ENCODE measurements at places on chromosomes 5 and 9. TPM values are rescaled to one million over a fixed set of nuclear protein-coding genes. Genes with fewer than 3 reads are reported as not detected.

DNA sequence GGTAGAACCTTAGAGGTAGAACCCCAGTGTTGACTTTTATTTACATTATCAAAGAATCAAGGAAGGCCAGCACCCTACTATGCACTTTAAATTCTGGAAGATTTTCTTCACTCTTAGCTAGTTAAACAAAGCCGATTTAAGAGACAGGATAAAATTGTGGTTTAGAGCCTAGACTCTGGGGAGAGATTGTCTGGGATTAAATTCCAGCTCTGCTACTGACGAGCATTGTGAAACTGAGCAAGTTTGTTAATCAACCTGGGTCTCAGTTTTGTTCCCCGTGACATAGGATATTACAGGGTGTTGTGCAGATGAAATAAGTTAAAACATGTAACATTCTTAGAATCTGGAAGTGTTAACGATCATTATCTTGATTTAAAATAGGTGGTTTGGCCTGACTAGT, 83.5 kb downstream of the FEM1C start:
- H3K27ac ChIP-seq, result peak overlapping the region; percentile 72
- H3K4me3 ChIP-seq, result no peak overlapping the region
- H3K36me3 ChIP-seq, result no peaks in the 10 kb centered on the region
- peaks cover 32% of the 10 kb centered on the region for H3K4me1 ChIP-seq
- no peaks in the 10 kb centered on the region for H3K27me3 ChIP-seq

GRCh38 chr9:18720691-18721090, 246.7 kb downstream of the ADAMTSL1 start:
- H3K4me3 ChIP-seq, result no peak overlapping the region
- no peaks in the 10 kb centered on the region for H3K27me3 ChIP-seq
- H3K36me3 ChIP-seq, result no peaks in the 10 kb centered on the region
- no peak overlapping the region for H3K27ac ChIP-seq

GRCh38 chr9:124685217-124685616, 85.9 kb downstream of the NR6A1 start:
- no peaks in the 10 kb centered on the region for H3K4me1 ChIP-seq
- no peaks in the 10 kb centered on the region for H3K27me3 ChIP-seq
- no peak overlapping the region for H3K27ac ChIP-seq
- H3K36me3 ChIP-seq, result no peaks in the 10 kb centered on the region
- H3K4me3 ChIP-seq, result no peak overlapping the region

FAM221B gene
- not detected for polyA plus RNA-seq

DNA sequence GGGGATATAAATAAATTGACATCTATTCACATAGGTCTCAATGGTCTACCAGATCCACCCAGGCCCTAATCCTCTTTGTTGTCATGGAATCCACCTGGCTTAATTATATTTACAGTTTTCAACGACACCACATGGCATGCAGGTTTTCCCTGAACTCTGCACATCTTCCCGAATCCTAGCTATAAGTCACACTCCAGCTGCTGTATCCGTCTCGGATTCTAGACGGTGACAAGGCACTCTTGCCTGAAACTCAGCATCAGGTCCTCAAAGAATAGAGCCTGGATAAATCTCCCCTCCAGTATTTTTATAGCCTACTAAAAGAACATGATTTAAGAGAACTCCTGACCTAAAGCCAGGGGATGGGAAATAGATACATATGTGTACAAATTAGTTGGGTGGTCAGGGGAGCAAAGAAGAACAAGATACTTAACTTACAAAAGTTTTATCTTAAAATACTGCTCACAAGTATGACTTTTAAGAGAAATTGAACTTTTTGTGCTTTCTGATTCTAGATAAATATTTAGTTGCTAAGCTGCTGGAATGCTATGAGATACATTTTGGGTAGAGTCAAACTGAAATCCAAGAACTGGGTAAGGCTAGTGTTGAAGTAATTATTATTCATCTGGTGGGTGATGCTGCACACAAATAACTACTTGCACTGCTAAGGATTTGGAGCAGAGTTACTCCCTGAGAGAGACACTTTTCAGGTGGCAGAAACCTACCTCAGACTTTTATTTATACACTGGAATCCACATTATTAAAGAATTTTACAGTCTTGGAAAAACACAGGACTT, 187.3 kb downstream of the EFNA5 start:
- H3K36me3 ChIP-seq, result no peaks in the 10 kb centered on the region
- H3K4me1 ChIP-seq, result peaks cover 12% of the 10 kb centered on the region

NAA35 gene
- 7.9 TPM for polyA plus RNA-seq

- no peak for DNase-seq
- H3K36me3 ChIP-seq, result no peaks in the 10 kb centered on the region
- H3K4me1 ChIP-seq, result no peaks in the 10 kb centered on the region
Observed at GRCh38 chr9:112493393-112494137, 6.9 kb downstream of the KIAA1958 start.

DNA sequence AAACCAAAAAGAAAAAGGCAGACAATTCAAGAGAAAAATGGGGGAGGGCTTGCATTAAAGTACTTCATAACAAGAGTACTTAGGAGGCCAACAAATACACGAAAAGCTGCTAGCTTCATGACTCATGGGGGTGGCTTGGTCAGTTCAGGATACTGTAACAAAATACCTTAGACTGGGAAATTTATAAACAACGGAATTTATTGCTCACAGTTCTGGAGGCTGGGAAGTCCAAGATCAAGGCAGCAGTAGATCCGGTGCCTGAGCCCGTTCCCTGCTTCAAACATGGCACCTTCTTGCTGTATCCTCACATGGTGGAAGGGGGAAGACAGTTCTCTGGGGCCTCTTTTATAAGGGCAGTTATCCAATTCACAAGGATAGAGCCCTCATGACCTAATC, 111.4 kb downstream of the C9orf50 start:
- no peak overlapping the region for H3K27ac ChIP-seq
- H3K4me3 ChIP-seq, result no peak overlapping the region
- H3K4me1 ChIP-seq, result peaks cover 7% of the 10 kb centered on the region

NCBP1 gene
- 8.8 TPM for polyA plus RNA-seq

DNA sequence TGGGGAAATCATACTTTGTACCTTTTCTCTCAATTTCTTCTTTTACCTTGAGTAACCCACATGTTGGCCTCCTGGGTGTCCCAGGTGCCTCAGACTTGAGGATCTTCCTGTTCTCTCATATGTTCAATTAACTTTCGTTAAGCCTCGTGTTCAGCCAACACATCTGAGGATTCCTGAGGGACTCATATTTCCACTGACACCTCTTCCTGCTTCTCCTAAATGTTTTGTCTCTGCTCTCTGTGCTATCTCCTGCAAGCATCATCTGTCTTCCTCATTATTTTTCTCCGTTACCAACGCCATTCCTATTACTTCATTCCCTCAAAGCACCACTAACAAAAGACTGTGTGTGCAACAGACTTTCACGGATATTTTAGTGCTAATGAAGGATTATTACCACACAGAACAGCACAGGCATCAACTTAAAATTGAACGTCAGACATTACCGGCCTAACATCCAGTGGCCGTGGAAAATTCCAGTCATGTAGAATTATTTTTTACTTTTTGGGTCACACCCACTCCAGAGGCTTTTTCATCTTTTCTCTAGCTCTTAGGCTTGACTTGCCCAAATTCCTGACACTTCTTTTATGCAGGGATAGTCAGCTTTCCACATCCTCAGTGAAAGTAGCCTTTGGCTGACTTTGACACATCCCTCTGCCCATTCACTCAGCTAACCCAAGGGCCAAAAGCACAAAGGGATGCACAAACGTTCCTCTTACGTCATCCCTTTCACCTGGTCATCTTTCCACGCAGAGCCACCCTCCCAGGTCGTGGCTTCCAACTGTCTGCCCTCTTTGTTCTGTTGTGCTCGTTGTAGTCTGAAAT, 46.0 kb upstream of the OSMR start:
- no peak overlapping the region for H3K27ac ChIP-seq
- no peak for DNase-seq
- H3K36me3 ChIP-seq, result no peaks in the 10 kb centered on the region

- no peaks in the 10 kb centered on the region for H3K27me3 ChIP-seq
- H3K36me3 ChIP-seq, result no peaks in the 10 kb centered on the region
- H3K27ac ChIP-seq, result no peak overlapping the region
- no peaks in the 10 kb centered on the region for H3K4me1 ChIP-seq
- no peak overlapping the region for H3K4me3 ChIP-seq
- no peak for DNase-seq
Observed at GRCh38 chr5:116664988-116665387, 90.4 kb upstream of the SEMA6A start.

GLRA1 gene
- polyA plus RNA-seq, result not detected

DNA sequence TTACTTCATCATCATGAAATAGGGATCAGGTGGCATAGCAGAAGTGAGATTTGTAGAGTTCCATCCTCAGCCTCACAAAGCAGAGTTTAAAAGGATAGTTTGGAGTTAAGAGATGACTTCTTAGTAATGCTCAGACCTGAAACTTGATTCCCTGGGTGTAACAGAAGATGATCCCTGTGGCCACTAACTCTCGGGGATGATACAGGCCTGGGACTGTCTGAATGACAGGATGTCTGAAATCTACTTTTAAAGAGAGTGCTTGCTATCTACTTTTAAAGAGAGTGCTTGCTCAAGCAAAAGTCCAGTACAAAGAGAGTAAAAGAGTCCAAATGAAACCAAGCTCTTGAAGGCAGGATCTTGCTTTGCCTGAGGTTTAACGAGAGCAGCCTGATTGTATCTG, 14.6 kb downstream of the ADAMTS16 start:
- H3K36me3 ChIP-seq, result no peaks in the 10 kb centered on the region
- no peak overlapping the region for H3K4me3 ChIP-seq

DNA sequence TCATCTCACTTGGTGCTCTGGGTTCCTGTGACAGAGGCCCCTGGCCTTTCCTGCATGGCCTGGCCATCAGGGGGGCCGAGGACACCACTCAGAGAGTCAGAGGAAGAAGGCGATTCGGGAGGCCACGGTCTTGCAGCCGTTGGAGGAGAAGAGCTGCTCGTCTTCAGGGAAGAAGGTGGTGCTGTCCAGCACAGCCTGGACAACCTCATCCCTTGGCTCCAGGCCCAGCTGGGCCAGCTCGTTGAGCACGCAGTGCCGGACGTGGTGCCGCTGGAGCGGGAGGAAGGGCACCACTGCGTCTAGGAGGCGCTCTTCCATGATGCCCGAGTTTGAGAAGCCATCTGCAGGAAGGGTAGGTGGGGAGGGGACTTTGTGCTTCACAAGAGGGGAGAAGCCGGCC, 3.2 kb downstream of the TOR2A start:
- no peak for DNase-seq
- H3K27me3 ChIP-seq, result no peaks in the 10 kb centered on the region
- H3K4me1 ChIP-seq, result peaks cover 12% of the 10 kb centered on the region

DNA sequence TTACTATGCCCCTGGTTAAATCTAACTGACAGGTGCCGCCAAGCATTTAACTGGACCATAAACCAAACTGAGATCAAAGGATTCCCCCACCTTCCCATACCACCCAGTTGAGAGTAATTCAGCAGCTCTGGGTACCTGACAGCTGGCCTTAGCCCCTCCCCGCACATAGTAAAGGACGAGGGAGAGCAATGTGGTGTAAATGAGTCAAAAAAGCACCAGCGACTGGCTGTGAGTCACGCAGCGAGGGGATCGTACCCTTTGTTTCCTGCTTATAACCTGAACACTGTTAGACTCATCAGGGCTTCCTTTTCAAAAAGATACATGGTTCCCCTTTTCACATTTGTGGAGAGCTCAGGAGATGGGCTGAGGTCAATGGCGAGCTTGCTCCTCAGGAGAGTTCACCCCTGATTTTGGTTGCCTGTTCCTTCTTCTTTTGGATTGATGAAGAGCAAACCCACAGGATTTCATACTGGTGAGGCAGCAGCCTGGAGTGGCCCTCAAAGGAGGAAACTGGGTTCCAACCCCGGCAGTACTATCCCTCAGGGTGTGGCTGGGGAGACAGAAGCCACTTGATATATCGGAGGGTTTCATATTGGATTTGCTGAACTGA, 71.5 kb downstream of the ANKRD33B start:
- no peaks in the 10 kb centered on the region for H3K27me3 ChIP-seq
- peak; percentile 64 for DNase-seq
- H3K27ac ChIP-seq, result no peak overlapping the region
- peaks cover 18% of the 10 kb centered on the region for H3K4me1 ChIP-seq
- H3K4me3 ChIP-seq, result no peak overlapping the region

PKD2L2 gene
- polyA plus RNA-seq, result not detected

- DNase-seq, result peak; percentile 12
- H3K27me3 ChIP-seq, result peaks cover 86% of the 10 kb centered on the region
- H3K27ac ChIP-seq, result no peak within 1 kb of the TSS
- no peaks in the 10 kb centered on the region for H3K4me1 ChIP-seq
Observed at GRCh38 chr5:90558344-90559192, at the start of gene ADGRV1. Gene ADGRV1 (plus strand): TSS chr5:90558797. CDS start chr5:90558896, 99 bp downstream.

ADAMTS2 gene
- polyA plus RNA-seq, result 0.02 TPM
